Fibroblast of skin of abdomen (primary cell): ENCODE measurements at places on chromosomes 3 and 15.
A peak's percentile ranks its signal among the peaks of the same experiment; 100 is the strongest.

GRCh38 chr3:182487143-182487542, 306.2 kb upstream of the ATP11B start:
- no peak for DNase-seq

DNA sequence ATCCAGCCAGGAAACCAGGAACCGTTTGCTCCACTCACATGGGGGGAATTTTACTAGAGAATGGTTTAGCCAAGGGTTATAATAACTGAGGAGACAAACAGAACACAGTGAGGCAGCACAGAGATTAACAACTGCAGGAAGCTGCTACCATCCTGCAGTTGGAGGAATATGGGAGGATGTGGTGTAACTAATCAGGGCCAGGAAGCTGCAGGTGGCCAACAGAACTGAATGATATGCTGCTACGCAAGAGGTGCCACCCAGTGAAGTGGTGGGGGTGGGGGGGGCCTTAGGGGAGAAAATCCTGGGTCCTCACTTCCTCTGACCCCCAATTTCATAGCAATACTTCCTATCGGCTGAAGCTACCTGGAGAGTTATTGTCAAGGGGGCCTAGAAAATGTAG, 306.4 kb upstream of the STT3B start:
- no peak for DNase-seq

DNA sequence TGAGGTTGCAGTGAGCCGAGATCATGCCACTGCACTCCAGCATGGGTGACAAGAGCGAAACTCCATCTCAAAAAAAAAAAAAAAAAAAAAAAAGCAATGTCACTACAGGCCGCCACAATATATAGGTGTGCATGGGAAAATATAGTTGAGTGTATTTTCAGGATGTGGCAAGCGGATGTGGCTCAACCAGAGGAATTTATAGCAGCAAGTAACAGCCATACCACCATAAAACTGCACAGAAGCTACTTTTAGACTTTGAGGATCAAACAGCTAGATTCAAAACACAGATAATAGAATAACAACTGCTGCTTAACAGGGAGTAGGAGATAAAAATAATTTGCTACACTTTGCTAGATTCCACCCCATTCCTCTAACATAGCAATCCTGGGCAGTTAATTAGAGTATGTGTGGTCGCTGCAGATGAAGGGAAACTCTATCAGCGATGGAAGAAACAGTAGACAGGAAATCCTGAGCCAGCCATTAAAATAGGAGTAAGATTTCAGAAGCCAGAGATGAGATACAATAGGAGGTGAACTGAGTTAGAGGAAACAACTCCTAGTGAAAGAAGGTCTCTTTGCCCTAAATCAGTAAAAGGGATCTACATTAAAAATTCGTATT, 318.7 kb upstream of the STT3B start:
- DNase-seq: no peak

GRCh38 chr3:8325306-8325705, 176.3 kb upstream of the LMCD1 start:
- DNase-seq: peak; percentile 21

DNA sequence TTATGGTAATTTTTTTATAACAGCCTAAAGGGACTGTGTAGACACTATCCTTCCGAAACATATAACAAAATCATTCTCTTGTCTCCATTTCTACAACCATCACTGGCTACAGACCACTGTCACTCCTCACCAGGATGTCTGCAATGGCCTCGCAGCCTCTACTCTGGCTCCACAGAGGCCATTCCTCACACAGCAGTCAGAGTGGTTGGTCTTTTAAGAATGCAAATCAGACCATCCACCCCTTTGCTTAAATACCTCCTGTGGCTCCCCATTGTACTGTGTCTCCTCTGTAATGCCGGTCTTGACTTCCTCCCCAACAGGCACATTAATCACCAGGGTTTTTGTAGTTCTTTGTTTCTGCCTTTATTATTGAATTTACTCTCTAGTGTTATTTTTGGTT, 344.8 kb downstream of the ERC2 start:
- no peak for DNase-seq

DNA sequence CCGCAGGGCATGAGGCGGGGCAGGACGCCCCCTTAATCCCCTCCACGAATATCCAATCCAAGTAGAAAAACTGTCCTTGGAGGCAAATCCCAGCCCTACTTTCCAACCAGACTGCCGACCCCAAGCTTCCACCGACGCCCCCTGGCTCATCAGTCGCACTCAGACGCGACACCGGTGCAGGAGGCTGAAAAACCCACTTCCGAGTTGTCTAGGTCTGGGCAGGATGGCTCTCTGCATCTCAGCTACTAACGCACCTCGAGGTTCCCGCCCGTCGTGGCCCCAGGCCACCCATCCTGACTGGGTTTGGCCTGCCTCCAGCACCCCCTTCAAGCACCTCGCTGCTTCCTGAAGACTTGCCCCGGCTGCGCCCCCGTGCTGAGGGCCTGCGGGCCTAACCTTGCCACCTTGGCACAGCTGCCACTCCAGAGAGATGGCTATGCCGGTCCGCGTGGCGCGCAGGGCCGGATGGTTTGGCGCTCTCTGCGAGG, 15.5 kb downstream of the RGMA start:
- DNase-seq: no peak

GRCh38 chr3:39166134-39166710, 12.8 kb upstream of the CSRNP1 start:
- peak; percentile 98 for DNase-seq

- DNase-seq: peak; percentile 77
These were observed 282.7 kb upstream of the SEMA6D start for GRCh38 chr15:47434596-47434995.

DNA sequence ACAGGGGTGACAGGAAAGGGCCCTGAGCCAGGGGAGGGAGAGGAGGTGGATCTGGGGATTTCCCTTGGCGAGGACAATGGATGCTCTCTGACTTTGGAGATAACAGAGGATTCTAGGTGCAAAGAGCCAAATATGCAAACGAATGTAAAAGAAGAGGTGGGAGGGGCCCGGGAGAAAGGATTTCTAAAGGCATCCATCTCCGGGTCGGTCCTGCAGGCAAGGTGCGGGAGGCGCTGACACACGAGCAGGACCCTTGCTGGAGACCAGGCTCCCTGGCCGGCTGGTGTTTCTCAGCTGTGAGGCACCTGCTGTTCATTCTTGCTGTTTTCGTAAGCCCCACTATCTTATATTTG, 115.2 kb upstream of the TLE3 start:
- DNase-seq: no peak

DNA sequence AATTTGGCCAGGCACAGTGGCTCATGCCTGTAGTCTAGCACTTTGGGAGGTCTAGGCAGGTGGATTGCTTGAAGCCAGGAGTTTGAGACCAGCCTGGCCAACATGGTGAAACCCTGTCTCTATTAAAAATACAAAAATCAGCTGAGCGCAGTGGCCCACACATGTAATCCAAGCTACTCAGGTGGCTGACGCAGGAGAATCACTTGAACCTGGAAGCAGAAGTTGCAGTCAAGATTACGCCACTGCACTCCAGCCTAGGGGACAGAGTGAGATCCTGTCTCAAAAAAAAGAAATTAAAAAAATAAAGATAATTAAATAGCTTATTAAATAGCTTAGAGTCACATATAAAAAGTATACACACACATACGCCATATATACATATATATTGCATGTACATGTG, 3.7 kb upstream of the TIPARP start:
- DNase-seq: no peak

- peak; percentile 3 for DNase-seq
These were observed 37.1 kb downstream of the ATP6V1A start for GRCh38 chr3:113783980-113784379.

DNA sequence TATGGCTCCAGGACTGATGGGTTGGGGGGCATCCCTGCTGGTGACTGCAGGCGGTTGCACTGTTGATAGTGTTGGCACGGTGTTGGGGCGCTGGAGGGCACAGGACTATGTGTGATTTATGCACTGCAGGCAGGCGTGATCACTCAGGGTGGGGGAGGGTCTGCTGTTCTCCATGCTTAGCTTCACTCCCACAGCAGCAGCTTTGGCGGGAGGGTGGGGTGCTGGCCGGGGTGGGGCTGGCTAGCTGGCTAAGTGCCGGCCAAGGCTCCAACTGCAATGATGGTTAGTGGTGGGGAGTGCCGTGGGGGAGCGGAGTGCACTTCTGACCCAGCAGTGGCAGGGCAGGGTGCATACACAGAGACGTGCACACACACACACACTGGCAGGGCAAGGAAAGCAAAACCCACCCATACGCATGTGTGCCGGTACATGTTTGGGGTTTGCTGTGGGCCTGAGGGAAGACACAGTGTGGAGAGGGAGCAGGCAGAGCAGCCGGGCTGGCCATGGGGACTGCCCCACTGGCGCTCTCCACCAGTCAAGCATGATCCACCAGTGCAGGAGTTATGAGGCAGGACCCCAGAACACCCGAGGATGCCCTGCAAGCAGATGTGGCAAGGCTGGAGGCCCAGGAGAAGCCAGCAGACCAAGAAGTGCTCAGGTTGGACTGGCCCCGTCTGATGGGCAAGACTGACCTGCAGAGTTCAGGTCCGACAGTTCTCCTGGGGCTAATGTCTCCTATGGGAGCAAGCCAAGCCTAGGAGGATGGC, 16.5 kb upstream of the FGF7 start:
- DNase-seq: no peak

- DNase-seq: peak; percentile 75
These were observed 355.0 kb downstream of the ERC2 start for GRCh38 chr3:56113231-56113630.

GRCh38 chr15:70362886-70363285, 265.2 kb upstream of the TLE3 start:
- DNase-seq: peak; percentile 40

GRCh38 chr3:12956316-12956660, 114.9 kb upstream of the RPL32 start:
- DNase-seq: no peak

DNA sequence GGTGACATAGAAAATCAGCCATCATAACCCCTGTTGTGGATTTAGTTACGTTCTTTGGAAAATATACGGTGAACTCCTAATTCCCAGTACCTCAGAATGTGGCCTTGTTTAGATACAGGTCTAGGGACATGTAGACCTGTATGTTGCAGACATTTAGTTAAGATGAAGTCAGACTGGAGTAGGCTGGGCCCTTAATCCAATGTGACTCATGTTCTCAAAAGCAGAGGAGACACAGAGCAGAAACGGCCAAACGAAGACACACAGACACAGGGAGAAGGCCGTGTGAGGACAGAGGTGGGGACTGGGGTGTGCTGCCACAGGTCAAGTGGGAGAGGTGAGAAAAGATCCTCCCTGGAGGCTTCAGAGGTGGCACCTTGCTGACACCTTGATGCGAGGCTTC, 119.0 kb upstream of the PROK2 start:
- no peak for DNase-seq

- no peak for DNase-seq
These were observed 9.2 kb downstream of the PLSCR4 start for GRCh38 chr3:146241523-146242240.

GRCh38 chr3:41175365-41175764, 23.9 kb upstream of the CTNNB1 start:
- no peak for DNase-seq

GRCh38 chr3:129054605-129055104, 5.9 kb upstream of the GP9 start:
- DNase-seq: no peak

- DNase-seq: peak; percentile 44
These were observed 12.9 kb downstream of the OCA2 start for GRCh38 chr15:28086175-28086703.

DNA sequence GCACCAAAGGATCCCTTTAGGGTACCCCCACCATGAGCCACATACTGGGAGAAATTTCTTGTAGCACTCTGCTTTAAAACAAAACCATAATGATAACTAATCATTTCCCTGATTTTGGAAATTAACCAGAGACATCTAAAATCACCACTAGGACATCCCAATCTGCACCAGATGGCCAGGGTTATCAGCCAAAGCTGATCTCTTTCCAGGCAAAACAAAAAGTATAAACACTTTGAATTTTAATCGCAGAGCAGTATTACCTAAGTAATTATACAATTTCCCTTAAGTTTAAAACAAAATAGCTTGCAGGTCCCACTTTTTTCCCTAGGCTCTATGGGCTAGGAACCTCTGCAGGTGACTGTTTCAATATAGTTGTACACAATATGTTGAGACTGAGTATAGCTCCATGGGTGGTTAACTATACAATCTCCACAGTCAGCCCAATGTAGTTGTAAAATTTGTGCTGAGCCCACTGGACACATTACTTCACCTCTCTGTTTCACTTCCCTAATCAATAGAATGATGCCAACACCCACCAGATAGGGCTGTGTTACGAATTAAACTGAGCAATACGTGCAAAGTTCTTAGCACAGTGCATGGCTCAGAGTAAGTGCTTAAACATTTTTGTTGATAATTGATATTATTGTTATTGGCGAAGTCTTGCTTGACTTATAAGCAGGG, 629 bp upstream of the NOX5 start:
- no peak for DNase-seq

DNA sequence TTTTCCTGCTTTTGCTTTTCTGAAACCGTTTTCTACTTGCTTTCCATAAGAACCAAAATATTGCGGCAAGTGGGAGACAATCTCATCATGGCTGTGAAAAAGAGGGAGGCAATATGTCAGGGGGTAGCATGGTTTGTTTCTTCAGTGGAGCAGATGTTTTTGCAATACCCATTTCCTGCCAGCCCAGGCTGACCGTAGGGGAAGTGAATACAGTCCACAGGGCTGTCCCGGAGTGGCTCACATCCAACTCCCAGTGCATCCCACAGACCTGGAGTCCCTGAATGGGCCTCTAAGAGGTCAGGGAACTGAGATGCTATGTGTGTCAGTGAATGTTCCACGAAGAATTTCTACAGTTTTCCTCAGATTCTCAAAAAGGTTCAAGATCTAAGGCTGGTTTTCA, 69.6 kb downstream of the EPHB1 start:
- peak; percentile 19 for DNase-seq

DNA sequence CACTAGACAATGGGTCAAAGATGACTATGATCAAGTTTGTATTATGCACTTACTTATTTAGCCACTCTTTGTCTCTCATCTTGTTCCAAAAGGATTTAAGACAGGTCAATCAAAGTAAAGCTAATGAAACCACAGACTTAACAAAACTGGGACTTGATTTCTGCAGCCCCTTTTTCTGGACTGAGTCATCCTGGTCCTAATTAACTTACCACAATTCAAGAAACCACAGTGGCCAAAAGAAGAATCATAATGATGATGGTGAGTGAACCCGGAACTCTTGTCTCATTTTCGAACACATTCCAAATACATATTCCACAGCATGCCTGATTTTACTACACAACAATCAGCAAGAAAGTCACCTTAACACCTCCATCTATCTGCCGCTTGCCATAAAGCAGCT, 1333.0 kb downstream of the ROBO1 start:
- DNase-seq: peak; percentile 56

- no peak for DNase-seq
These were observed 114.7 kb upstream of the LMOD3 start for GRCh38 chr3:69236812-69237707.

DNA sequence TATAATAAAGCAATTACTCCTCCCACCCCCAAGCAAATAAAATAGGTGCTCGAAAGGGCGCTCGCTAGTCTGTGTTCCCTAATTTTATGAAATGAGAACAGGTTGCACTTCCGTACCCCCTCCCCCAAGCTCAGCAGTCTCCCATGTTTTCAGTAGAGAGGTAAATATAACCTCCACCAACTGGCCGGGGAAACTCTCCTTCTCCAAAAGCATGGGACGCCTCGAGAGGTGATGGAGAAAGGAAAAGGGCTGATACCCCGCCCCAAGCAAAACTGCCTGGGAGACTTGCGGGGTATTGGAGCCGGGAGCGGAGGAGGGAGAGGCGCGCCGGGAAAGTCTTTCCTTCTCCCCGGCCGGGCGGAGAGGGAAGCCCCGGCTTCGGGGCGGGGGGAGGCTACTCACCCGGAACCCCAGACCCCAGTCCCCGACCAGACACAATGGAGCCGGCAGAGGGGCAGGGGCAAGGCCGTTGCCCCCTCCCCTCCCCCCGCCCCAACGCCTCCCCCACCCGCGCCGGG, 605 bp downstream of the DCUN1D1 start:
- no peak for DNase-seq

GRCh38 chr3:133152056-133152455, 113.9 kb downstream of the TMEM108 start:
- no peak for DNase-seq
